Keratinocyte (primary cell): ENCODE measurements at places on chromosomes 5 and 9.

DNA sequence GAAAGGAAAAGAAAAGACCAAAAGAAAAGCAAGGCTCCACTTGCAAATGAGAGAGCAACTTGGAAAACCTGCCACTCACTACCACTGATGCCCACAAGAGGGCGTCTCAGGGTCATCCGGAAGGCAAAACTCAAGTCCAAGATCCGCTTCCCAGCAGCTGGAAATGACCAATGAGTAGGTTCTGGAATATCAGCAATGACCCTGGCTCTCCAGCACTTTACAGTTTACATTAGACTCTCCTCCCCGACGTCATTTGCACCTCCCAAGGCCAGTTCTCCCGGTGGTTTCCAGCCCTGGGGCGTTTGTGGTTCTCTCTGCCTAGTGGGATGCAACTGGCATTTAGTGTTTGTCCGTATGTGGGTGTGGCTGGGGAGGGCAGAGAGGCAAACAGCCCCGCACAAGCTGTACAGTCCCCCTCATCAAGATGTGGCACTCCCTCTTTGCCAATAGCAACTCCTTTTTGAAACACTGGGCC, 193.8 kb upstream of the ZNF618 start:
- peak; percentile 36 for DNase-seq

GRCh38 chr9:102087141-102087540, 348.7 kb upstream of the GRIN3A start:
- DNase-seq = no peak

DNA sequence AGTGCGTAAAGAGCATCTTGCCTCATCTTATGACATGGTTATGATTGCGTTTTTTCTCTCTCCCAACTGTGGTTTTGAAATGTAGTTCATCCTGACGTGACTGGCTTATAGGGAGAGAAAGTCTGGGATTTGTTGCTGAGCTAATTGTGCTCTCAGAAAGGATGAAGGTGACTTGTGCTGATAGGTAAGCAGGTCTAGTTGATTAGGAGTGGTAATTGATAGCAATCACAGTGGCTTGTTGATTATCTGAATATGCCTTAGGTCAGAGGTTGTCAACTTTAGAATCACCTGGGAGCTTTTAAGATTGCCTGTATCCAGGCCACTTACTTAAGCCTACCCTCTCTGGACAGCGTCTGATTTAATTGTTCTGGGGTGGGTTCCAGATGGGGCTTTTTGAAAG, 117.8 kb downstream of the TLE4 start:
- DNase-seq = no peak

DNA sequence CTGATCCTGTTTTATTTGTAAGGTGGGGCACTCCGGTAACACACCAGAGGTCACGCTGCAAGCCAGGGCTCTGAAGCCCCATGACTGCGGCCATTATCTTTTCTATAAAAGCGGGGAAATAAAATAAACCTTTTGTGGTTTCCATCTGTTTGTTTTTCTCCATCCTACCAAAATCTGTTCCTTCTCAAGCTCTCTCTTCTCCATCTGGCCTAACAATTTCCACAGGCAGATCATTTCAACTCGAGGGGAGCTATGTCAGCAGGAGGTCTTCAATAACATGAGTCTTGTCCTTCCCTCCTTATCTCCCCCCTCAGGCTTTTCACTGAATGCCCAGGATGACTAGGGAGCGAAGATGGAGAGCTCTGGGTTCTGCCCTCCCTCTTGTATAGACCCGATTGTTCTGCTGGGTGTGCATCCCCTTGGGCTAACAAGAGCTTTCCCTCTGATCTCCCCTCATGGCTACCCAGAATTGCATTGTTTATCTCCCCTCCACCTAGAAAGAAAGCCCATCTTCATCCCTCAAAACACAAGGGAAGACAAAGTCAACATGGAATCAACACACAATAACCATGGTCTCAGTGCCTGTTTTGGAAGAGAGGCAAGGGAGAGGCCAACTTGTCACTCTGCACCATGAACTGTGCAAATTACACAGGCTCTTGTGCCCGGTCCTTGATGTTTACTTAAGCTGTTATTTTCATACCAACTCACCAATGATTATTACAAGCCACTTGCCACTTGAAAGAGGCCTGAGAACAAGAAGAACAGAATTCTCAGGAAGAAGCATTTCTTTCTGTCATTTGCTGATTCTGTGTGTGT, 187.8 kb downstream of the FANCC start:
- DNase-seq = no peak

DNA sequence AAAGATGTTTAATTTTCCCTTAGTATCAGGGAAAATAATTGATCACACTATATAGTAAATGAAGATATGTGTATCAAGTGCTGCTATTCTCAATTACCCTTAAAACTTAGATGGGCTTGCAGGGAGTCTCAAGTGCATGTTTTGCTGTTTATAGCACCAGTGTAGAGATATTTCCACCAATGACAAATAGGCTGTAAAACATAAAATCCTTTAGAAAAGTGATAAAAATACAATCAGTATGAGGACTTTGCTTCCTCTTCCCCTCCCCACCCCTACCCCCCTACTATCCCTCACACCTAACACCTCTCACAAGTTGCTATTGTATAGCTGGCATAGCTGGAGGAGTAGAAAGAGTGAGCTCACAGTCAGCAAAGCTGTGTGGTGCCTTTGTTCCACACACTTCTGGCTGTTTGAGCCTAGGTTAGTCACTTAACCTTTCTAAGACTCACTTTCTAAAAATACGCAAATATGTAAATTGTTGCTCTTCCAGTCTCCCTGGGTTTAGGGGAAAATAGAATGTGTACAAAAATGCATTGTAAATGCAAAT, 93.1 kb downstream of the PDE4D start:
- no peak for DNase-seq
